WTC11 (cell line): ENCODE measurements at places on chromosomes 1 and 21.

DNA sequence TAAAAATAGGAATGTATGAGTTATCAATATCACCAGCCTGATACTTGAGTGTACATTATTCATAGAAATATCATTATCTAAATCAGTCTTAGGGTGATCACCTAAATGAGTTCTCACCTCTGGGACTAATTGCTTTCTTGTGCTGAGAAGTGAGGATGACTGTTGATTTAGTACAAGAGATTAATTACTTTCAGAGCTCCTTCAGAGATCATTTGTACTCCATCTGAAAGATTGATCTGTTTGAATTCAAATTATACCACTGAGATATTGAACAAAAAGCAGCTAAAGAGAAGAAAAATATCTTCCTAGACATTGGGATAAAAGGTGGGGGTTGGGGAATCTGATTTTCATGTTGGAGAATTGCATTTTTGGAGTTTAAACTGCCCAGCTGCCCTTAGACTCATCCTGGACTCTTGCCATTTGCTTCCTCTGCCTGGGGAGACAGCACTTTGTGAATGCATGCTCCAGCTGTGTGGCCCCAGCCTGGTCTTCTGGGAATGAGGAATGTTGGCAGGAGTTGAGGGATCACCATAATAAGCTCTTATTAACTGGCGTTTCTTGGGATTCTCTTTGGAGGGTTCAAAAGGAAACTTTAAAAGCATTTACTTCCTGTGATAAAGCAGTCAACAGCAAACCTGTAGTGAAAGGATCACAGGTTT lies 19.7 kb upstream of the PGBD2 start:
- DNase-seq: no peak

DNA sequence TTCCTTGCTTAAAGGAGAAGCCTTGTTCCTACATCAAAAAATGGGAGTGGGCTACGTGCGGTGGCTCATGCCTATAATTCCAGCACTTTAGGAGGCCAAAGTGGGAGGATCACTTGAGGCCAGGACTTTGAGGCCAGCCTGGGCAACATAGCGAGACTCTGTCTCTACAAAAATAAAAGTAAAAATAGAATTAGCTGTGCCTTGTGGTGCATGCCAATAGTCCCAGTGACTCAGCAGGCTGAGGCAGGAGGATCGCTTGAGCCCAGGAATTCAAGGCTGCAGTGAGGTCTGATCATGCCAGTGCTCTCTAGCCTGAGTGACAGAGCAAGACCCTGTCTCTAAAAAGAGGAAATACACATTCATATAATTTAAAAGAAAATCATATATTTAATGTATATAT lies 127.1 kb downstream of the C1orf21 start:
- no peak for DNase-seq

DNA sequence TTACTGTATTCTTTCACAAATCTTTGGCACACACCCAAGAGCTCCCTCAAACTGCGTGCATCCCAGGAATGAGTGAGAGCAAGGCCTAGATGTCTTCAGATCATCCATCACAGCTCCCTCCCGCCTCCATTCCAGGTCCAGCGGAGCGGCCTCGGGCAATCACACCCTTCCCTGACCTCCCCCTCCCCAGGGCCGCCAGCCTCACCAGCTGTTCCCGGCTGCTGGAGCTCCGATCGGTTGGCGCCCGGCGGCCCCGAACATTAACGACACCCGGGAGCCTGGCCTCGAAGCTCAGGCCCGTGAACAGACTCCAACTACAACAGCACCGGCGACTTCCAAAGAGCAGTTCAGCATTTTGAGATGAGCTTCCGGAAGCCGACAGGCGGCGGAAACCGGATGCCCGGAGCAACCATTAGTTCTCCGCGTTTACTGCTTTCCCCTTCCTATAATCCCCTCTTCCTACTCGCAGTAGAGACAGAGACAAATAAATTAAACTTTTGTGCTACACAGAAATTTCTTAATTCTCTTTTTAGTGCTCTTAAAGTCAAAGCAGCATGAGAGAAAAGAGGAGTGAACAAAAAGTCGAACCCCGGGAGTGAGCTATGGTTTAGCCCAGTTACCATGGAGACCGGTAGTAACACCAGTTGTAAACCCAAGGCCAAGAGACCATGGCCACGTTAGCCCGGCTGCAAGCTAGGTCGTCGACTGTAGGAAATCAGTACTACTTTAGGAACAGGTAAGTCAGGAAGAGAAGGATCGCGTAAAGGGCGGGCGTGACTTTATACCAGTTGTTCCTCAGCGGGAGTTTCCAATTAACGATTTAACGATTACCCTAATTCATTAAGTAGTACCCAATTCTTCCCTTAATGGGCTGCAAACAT lies at the start of the genes GPATCH2 and SPATA17:
Gene GPATCH2 (minus strand): TSS at position 380 of the 881 bp plus-strand sequence. CDS start 119 bp downstream, at position 261.
Gene SPATA17 (plus strand): TSS at position 634 of the 881 bp plus-strand sequence. CDS start 35 bp downstream, at position 669.
- peak; percentile 70 for DNase-seq

GRCh38 chr1:36440044-36440443 lies 10.2 kb downstream of the OSCP1 start:
- DNase-seq: no peak

DNA sequence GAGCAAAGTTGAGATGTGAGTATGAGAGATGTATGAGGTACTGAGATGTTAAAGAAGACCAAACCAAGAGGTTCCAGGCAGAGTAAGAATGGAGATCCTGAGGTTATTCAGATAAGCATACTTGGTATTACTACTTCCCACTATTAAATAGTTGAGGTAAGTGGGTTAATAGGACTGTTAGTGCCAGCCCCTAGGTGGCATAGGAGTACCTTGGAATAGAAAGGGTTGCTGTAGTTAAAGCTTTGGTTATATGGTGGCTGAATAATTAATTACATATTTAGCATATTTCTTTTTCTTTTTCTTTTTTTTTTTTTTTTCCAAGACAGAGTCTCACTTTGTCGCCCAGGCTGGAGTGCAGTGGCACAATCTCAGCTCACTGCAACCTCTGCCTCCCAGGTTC lies 397.9 kb upstream of the TMPRSS15 start:
- peak; percentile 14 for DNase-seq

GRCh38 chr1:25692560-25692959 lies 76.0 kb downstream of the MAN1C1 start:
- DNase-seq: peak; percentile 74

- no peak for DNase-seq
These were observed 121.2 kb downstream of the DUSP10 start for GRCh38 chr1:221620437-221621384.

GRCh38 chr1:214844319-214844718 lies 238.2 kb upstream of the KCNK2 start:
- no peak for DNase-seq

DNA sequence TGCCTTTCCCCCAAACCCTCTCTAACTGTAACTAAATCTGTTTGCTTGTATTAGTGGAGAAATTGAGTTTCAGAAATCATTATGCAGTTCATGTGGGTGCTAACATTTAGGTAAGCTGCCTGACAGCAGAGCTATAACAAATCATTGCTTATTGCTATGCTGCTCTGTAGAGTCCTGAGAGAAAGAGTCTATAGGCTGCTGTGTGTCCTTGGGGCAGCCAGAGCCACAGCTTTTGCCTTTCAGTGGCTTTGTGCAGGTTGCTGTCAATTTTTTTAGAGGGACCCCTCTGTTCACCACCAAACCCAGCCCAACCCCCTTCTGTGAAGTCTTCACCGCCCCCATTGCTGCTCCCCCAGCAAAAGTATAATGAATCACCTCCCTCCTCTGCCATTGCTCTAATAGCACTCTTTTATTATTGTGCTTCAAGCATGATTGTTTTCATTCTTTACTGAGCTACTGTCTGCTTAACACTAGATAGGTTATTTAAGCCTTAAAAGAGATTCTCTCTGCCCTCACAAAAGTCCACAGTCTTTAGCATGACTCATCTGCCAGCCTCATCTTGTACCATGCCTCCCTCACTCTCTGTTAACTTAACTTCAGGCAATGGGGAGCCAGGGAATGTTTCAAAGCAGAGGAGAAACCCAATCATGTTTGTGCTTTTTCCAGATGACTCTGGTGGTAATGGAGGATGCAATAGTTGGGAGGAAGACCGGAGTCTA lies 38.6 kb downstream of the DIRAS3 start:
- DNase-seq: no peak

DNA sequence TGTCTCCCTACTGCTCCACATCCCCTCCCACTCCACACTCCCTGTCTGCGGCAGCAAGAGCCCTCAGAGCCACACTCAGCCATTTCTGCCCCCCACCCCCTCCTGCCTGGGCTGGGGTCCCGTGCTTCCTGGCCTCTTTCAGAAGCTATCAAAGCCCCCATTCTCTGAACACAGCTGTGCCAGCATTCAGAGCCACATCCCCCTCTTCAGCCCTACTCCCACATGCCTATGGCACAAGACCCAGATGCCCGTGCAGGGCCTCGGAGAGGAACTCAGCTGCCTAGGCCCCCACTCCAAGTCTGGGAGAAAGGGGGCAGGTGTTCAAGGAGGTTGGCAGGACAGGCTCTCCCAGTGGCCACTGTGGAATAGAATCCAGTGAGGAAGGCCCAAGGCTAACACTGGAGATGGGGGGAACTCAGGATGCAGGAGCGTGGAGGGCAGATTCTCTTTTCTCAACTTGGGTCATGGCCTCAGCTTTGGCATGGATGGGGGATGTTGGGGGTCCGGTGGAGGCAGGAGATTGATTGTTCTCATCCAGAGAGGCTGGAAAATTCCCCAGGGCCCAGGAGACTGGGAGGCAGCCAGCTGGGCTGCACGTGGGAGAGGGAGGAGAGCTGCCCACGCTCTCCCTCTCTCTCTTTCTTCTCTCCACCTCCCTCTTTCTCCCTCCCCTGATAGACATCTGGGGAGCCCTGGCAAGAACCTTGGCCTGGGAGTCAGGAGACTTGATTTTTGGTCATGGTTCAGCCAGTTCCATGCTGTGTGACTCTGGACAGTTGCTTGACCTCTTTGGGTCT lies 3.5 kb upstream of the BCAN start:
- DNase-seq: no peak

- no peak for DNase-seq
These were observed 48.1 kb upstream of the FOXO6 start for GRCh38 chr1:41312991-41313645.

GRCh38 chr1:31939484-31940329 lies 1.5 kb upstream of the PTP4A2 start:
- no peak for DNase-seq

DNA sequence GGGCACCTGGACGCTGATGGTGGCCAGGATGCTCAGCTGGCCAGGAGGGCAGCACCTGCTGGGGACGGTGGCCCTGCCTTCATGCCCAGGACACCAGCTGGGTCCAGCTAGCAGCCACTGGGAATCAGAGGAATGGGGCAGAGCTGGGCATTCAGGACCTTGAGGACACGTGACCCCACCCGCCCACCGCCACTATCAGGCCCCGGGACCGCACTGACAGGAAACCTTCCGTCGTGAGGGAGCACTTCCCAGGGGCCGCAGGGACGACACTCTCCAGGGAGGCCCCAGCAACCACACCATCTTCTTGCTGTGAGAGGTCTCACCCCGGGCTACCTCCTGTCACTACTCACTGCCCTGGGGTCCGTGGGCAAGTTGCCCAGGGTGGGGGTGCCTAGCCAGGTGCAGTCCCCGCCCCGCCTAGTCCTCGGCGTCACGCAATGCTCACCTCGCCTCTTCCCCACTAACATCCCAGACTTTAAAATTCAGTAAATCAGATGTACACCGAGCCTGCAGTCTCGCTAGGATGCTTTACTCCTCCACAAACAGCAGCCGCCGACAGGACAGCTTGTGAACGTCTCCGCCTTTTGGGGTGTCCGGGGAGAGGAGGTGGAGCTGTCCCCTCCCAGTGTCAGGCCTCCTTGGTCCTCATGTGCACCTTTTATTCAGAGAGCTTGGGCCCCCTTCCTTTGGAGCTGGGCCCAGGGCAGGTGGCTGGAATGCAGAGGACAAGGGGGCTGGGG lies 4.9 kb downstream of the VWA1 start:
- DNase-seq: no peak

- no peak for DNase-seq
These were observed 11.4 kb downstream of the PLEKHO1 start for GRCh38 chr1:150160964-150161621.

GRCh38 chr21:36965720-36966065 lies 776 bp downstream of the HLCS start:
- DNase-seq: no peak

DNA sequence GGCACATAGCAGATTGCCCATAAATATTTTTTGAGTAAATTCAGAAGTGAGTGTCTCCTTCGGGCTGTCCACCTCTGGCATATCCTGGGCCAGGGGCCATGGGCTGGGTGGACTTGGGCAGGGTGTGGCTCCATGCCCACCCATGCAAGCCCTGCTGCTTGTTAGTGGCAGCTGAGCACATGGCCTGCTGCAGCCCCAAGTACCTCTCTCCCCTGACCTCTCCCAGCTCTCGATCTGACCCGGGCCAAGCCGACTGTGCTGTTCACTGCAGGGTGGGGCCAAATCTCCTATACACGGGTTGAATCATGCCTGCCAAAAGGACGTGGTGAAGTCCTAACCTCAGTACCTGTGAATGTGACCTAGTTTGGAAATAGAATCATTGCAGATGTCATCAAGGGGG lies 132.5 kb upstream of the C1orf174 start:
- DNase-seq: no peak

- DNase-seq: no peak
These were observed 42.2 kb downstream of the CLDN14 start for GRCh38 chr21:36437745-36438128.

DNA sequence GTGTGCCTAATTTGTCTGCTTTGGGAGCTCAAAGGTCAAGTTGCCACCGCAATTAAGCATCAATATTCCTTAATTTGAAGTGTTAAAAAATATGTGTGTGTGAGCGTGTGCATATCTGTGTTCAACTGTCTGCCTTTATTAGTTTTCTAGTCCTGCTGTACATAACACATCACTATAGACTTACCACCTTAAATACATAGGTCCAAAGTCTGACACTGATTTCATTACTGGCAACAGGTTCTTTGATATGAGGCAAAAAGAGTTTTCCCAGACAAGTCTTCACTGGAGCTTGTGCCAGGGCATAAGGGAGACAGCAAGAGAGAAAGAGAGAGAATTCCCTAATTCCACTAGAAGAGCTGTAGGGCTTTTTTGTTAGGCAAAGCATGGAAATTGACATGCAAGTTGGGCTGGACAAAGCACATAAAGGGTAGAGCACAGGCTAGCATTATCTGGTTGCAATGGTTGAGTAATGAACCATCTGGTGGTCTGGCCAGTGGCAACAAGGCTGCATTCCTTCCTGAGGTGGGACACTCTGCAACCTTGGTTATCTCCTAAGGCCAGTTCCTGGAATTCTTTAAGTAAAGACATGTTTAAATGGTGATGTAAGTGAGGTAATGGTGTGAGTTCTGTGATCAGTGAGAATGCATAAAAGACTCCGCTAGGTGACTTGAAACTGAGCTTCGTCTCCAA lies 457.2 kb upstream of the ADAMTS5 start:
- DNase-seq: no peak

GRCh38 chr1:43970502-43970901 lies 692 bp downstream of the DPH2 start:
- DNase-seq: no peak

- DNase-seq: no peak
These were observed 3.9 kb upstream of the POU3F1 start for GRCh38 chr1:38050397-38051078.

GRCh38 chr1:156075162-156075561 lies 7.1 kb downstream of the MEX3A start:
- no peak for DNase-seq
